ENCODE measurements at places on chromosomes 1 and 21. TPM values are rescaled to one million over a fixed set of nuclear protein-coding genes. Genes with fewer than 3 reads are reported as not detected.

DNA sequence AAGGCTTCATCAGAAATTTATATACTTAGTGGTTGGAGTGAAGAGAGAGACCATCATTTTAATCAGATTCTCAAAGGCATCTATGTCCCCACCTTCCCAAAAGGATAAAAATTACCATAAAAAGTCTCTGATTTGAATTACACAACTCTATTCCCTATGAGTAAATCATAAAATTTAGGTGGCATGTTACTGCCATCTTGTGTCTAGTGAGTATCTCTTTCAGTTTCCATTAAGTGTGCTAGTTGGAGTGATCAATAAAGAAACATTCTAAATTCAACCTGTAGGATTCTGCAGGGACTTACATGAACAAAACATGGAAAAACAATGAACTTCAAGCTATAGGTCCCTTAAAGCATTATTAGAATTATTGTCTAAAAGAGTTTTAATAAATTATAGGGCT lies 655.4 kb downstream of the LTN1 start:
- no peaks in the 10 kb centered on the region for H3K27me3 ChIP-seq
- no peak overlapping the region for H3K4me3 ChIP-seq
- no peak overlapping the region for H3K27ac ChIP-seq
- peaks cover 9% of the 10 kb centered on the region for H3K4me1 ChIP-seq
- H3K36me3 ChIP-seq, result no peaks in the 10 kb centered on the region
- DNase-seq, result peak; percentile 82

GRCh38 chr1:156970017-156970416 lies 49.6 kb downstream of the LRRC71 start:
- H3K4me1 ChIP-seq, result no peaks in the 10 kb centered on the region
- peaks cover 25% of the 10 kb centered on the region for H3K36me3 ChIP-seq
- H3K4me3 ChIP-seq, result no peak overlapping the region
- H3K27me3 ChIP-seq, result no peaks in the 10 kb centered on the region
- no peak overlapping the region for H3K27ac ChIP-seq

DNA sequence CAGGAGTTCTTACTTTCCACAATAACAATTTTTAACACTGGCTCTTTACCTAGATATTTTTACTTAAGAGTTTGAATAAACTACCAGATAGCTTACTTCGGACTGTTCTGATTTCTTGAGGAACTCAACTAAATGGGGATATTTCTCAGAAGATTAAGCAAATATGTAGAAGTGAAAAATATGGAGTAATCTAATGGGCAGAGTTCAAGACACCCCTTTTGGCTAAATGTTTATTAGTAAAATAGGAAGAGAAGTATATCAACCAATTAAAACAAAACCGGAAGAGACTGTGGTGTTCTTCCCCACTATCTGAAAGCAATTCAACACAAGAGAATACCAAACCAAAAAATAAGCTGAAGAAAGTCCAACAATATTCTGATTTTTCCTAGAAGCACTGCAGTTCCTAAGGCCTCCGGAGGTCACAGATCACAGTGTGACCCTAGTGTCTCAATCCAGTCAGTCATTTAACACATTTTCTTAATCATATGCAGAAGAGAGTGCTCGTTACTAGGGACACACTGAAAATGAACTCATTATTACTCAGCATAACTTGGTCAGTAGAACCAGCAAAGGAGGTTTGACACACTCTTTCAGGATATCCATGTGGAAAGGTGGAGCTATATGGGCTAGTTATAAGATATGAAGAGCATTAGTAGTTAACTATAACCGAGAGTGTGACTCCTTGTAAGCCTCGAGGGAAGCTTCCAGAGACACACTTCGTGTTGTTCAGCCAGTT lies 5.2 kb downstream of the SIPA1L2 start:
- no peak overlapping the region for H3K27ac ChIP-seq
- no peaks in the 10 kb centered on the region for H3K36me3 ChIP-seq
- no peaks in the 10 kb centered on the region for H3K27me3 ChIP-seq
- peak; percentile 44 for DNase-seq
- no peak overlapping the region for H3K4me3 ChIP-seq
- peaks cover 54% of the 10 kb centered on the region for H3K4me1 ChIP-seq

TMOD4 gene
- 1.8 TPM for total RNA-seq

DNA sequence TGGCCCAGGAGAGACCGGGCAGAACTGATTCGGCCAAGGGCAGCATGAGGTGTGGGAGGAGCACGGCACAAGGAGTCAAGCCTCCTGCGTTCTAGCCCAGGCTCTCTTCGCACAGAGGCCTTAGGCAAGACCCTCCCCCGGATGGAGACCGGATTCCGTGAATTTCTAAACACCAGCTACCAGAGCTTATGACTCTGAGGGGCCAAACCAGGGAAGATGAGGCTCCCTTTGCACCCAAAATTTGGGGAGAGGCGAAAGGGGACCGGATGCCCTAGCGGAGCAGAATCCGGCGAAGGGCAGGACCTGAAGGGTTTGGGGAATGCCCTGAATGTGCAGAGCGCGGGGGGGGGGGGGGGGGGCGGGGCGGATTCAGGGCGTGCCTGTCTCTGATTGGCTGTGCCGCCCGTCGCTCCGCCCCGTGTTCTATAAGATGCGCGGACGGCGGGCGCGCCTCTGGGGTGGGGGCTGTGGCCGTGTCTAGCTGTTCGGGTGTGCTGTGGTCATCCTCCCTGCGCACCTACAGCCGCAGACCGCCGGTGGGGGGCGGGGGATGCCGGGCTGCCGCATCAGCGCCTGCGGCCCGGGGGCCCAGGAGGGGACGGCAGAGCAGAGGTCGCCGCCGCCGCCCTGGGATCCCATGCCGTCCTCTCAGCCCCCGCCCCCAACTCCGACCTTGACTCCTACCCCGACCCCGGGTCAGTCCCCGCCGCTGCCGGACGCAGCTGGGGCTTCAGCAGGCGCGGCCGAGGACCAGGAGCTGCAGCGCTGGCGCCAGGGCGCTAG lies at the start of gene TRNP1:
TRNP1 (plus strand) TSS at position 456 of the 783 bp plus-strand sequence; CDS start at position 551, 95 bp downstream.
- H3K27ac ChIP-seq, result peak within 1 kb of the TSS; percentile 52
- peaks cover 55% of the 10 kb centered on the region for H3K4me1 ChIP-seq
- H3K27me3 ChIP-seq, result no peaks in the 10 kb centered on the region
- DNase-seq, result peak; percentile 89
- H3K36me3 ChIP-seq, result peaks cover 12% of the 10 kb centered on the region

TDRKH gene
- total RNA-seq, result 15.6 TPM

OR14K1 gene
- not detected for total RNA-seq

KRTAP11-1 gene
- total RNA-seq, result not detected

All from PC-3 (cell line).